Right atrium auricular region (tissue), 2 donors: ENCODE measurements at places on chromosomes 7 and 10.

DNA sequence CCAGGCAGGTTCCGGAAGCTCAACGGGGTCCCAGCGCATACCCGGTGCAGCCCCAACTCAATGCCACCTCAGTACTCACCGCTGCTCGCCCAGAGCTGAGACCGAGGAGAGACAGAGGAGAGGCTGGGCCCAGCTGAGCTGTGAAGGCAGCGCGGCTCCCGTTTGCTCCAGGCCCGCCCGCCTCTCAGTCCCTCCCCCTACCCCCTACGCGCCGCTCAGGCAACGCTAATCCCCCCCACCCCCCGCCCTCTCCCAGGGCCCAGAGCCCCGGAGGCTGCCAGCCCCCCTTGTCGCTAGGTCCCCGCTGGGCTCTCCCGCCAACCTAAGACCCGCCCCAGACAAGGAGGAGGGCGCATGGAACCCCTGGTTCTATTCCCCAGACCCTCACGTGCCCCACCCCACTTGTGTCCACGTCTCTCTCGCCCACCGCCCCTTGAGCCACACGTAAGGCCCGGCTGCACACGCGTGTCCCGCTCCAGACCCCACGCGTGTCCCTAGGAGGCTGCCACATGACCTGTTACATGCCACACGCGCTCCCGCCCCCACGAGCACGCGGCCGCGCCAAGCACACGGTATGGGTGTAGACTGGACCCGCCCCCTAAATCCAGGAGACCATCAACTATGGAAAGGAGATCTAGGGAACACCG lies at the start of gene PSD:
Gene PSD, minus strand, starts transcription at position 164 of the 647 bp plus-strand sequence. CDS start 1,747 bp downstream, outside the sequence.
- DNase-seq: no peak
- H3K4me3 ChIP-seq: peak within 1 kb of the TSS; percentile 71
- no peak within 1 kb of the TSS for H3K27ac ChIP-seq
- H3K36me3 ChIP-seq: no peaks in the 10 kb centered on the region
- H3K4me1 ChIP-seq: peaks cover 41% of the 10 kb centered on the region
- H3K27me3 ChIP-seq: peaks cover 8% of the 10 kb centered on the region

DNA sequence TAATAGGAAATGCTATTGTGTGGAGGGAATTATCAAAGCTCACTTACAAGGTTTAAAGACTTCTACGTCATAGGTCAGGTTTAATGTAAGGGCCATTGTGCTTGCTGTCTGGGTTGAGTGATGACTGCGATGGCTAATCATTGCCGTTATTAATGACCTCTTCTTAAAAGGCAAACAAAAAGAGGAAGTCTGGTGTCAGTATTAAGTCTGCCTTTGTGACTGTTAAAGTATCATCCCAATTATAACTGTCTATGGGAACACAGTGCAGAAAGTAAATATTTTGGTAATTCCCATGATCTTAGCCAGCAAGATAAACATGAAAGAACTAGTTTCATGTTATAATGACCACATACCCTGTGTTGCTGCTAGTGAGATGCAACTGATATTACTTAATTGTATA lies 382.4 kb downstream of the BBS9 start:
- no peaks in the 10 kb centered on the region for H3K27me3 ChIP-seq
- DNase-seq: no peak
- H3K36me3 ChIP-seq: no peaks in the 10 kb centered on the region
- no peak overlapping the region for H3K4me3 ChIP-seq

DNA sequence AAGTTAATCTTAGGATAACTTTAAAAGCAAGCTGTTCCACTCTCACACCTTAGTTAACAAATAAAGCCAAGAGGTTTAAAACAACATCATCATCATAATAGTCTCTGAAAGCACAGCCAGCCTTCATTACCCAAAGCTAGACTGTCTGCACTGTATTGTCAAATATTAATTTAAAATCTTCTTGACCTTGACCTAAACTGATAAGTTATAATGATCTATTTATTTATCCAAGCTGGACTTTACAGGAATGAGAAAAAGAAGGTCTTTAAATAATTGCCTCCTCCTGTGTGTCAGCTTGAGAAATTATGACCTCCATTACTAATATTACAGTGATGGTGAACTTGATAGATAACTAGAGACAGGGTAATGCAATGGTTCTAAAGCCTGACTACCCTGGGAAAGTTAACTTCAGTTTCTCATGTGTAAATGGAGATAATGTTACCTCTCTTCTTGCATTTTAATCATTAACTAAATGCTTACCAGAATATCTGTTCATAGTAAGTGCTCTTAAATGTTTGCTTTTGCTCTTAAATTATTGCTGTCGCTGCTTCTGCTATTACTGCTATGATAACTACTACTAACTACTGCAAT lies 111.0 kb downstream of the KAT6B start:
- no peaks in the 10 kb centered on the region for H3K27me3 ChIP-seq
- no peak overlapping the region for H3K4me3 ChIP-seq
- H3K27ac ChIP-seq: no peak overlapping the region
- no peak for DNase-seq
- H3K4me1 ChIP-seq: no peaks in the 10 kb centered on the region

DNA sequence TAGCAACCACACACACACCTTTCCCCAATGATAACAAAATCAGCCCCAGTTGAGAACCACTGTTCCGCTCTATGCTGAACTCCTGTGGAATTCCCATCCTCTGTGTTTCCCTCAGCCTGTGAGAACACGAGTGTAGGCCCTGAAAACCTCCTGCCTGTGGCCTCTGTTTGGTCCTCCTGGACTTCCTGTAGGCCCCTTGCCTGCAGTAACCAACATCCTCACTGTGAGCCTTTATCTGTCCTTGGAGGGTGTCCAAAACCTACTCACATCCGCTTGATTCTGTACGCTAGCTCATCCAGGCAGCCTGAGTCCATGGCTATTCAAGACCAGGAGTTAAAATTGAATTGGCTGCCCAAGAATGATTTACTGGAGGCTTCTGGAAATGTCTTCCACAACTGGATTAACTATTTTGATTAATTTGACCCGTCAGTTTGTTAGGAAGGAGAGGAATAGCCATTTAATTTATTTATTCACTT lies 149.8 kb downstream of the AKR1D1 start:
- no peaks in the 10 kb centered on the region for H3K36me3 ChIP-seq
- no peak for DNase-seq
- H3K27me3 ChIP-seq: no peaks in the 10 kb centered on the region
- no peak overlapping the region for H3K27ac ChIP-seq

DNA sequence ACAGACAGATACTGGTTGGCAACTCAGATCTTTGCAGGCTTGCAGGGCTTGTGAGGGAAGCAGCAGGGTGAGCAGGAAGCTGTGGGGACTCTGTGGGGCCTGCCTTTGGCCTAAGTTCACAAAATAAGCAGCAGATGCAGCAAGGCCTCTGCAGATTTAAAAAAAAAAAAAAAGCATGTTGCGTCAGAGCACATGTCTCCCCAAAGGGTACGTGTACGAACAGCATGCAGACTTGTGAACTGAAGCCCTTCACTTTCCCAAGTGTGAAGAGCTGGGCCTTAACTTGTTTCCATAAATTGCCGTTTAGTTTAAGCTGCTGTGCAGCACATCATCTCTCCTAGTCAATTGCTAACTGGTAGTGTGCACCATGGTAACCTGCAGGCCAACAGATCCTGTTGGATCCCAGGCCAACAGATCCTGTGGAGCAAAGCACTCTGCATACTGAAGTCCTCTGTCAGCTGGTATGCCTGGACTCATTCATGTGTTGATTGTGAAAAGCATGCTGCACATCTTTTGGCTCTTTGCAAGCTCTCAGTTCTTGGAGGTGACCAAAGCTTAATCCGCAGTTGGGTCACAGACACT lies 10.8 kb upstream of the XPNPEP1 start:
- no peak overlapping the region for H3K27ac ChIP-seq
- no peak for DNase-seq
- H3K4me3 ChIP-seq: no peak overlapping the region
- no peaks in the 10 kb centered on the region for H3K36me3 ChIP-seq
- no peaks in the 10 kb centered on the region for H3K27me3 ChIP-seq
- H3K4me1 ChIP-seq: no peaks in the 10 kb centered on the region

GRCh38 chr7:73557397-73558257 lies at the start of gene BCL7B:
Gene BCL7B (minus strand): TSS chr7:73557690. CDS start chr7:73557578, 112 bp downstream.
- no peaks in the 10 kb centered on the region for H3K27me3 ChIP-seq
- peak within 1 kb of the TSS; percentile 99 for H3K27ac ChIP-seq

DNA sequence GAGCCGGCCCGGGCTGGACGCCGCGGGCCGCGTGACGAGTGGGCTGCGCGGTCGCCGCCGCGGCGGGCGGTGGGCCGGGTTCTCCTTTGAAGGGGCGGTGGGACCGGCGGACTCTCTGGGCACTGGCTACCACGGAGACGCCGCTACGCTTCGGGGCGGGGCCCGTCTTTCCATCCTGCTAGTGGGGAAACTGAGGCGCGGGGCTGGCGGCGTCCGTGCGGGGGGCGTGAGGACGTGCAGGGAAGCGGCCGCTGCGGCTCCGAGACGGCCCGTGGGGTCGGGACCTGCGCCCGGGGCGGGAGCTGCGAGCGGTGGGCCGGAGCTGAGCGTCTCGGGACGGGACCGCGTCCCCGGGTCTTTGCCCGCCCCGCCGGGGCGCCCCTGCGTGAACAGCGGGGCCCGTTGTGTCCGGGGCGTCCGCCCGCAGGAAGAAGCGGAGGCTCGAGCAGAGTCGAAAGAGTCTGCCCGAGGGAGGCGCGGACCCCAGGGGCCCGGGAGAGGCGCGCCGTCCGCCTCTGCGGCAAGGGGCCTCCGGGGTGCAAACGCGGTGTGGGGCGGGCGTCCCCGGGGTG lies 548 bp upstream of the BNIP3 start:
- no peaks in the 10 kb centered on the region for H3K4me1 ChIP-seq
- H3K36me3 ChIP-seq: no peaks in the 10 kb centered on the region
- H3K27me3 ChIP-seq: no peaks in the 10 kb centered on the region
- H3K4me3 ChIP-seq: peak overlapping the region; percentile 100

DNA sequence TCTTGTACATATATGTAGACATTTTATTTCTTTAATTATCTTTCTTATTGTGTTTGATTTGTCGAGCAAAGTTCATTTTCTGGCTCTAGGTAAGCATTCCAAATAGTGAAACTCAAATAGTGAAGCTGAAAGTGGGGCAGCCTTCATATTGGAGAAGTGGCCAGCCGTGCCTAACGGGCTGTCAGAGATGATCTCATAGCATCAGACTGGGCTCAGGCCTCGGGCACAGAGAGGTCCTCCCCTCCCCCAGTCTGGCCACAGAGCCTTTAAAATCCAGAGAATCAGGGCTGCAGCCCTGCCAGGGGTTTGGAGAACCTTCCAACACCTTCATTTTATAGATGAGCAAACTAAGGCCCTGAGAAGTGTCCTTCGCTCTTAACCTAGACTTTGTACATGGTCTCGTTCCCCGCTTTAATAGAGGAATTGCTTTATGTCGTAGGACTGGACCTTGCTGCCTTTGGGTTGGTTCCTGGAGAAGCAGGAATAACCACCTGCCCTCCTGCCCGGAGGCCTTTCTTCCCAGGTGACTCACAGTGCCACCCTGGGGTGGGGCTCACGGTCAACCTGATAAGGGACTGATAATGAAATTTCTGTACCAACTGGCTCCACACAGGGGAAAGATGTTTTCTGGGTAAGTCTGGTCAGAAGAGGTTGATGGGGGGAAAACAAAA lies 7.3 kb downstream of the TSPAN15 start:
- no peak overlapping the region for H3K4me3 ChIP-seq
- H3K27ac ChIP-seq: peak overlapping the region; percentile 26
- no peaks in the 10 kb centered on the region for H3K36me3 ChIP-seq
- no peak for DNase-seq
- H3K27me3 ChIP-seq: no peaks in the 10 kb centered on the region
- H3K4me1 ChIP-seq: peaks cover 45% of the 10 kb centered on the region
